ENCODE measurements at places on chromosomes 11 and 22.

GRCh38 chr11:123905826-123906225, 3.9 kb downstream of the OR8D4 start:
- DNase-seq: no peak

- DNase-seq: no peak
Measured at GRCh38 chr11:117623831-117624271, 173.2 kb downstream of the DSCAML1 start.

DNA sequence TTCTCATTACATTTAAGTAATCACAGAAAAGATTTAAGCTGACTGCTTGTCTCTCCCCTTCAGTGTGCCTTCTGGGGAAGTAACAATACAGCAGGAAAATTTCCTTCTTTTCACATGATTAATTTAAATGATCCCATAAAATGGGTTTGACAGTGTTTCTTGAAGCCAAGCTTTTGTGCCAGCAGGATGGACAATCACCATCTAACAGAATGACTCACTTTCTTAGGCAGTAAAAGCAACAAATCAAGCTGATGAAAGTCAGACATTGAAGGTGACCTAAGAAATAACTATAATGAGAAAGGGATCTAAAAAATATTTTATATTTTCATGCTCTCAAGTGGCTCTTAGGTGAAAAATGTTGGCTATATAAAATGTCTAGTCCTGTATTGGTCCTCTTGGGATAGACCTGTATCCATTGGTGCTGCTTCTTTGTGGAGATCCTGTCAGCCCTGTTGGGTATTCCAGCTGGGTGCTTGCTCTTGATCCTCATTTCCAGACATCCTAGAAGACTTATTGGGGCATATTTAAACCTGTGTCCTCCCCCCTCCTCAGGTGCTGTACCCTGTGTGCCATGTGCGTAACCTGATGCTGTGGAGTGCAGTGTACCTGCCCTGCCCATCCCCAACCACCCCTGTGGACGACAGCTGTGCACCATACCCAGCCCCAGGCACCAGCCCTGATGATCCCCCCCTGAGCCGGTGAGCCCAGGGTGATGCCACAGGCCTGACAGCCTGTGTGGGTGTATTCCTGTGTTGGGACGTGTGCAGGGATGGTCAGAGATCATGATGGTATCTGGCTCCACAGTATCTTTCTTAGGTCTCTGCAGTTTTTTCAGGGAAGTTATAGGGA, 62.7 kb upstream of the HORMAD2 start:
- no peak for DNase-seq

DNA sequence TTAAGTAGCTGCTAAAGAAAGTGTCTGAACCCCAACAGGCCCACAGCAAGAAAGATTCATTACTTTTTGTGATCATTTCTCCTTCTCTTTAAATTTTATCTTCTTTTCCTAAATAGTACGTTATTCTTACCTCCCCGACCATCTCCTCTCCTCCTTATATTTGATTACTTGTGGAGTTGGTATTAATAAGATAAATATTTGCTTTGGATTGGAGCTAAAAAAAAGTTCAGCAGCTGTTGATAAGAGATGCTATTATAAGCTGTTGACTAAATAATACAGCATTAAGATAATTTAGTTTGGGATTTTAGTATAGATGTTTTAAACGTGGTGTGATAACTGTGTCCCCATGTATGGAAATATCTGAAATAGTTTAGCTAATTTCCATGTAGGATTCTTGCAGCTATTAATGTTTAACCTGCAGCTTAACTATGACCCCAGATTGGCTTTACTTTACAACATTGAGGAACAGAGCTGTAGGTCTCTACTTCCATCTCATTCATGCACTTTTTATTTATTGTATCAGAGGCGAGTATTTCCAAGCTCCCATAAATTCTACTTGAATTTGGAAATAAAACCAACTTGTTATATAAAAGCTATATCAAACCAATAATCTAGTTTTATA, 37.8 kb downstream of the ZNF143 start:
- no peak for DNase-seq

DNA sequence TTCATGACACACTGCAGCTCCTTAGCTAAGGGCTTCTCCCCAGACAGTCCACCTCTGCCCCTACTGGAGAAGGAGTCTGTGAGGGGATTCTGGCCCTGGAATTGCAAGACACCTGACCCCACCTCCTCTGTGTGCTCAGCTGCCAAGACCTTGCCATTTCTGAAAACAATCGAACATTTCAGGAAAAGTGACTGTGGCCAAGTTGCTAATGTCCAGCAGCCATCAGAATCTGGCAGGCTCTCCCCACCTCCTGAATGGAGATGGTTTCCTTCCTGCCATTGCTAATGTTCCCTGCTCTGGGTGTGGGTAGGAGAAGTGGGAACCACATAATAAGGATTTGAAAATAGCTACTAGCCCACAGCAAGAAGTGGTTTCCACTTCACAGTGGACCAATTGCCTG, 127.2 kb upstream of the ALX4 start:
- no peak for DNase-seq

Data from activated CD8-positive, alpha-beta memory T cell treated with anti-CD3 and anti-CD28 coated beads for 4 hours (primary cell).